LoVo (cell line): ENCODE measurements at places on chromosomes 3 and 15.
A peak's percentile ranks its signal among the peaks of the same experiment; 100 is the strongest.

- DNase-seq = no peak
Observed at GRCh38 chr3:139934613-139935015, 371 bp upstream of the CLSTN2 start.

GRCh38 chr3:67790043-67790442 is 135.6 kb upstream of the SUCLG2 start:
- DNase-seq = no peak

DNA sequence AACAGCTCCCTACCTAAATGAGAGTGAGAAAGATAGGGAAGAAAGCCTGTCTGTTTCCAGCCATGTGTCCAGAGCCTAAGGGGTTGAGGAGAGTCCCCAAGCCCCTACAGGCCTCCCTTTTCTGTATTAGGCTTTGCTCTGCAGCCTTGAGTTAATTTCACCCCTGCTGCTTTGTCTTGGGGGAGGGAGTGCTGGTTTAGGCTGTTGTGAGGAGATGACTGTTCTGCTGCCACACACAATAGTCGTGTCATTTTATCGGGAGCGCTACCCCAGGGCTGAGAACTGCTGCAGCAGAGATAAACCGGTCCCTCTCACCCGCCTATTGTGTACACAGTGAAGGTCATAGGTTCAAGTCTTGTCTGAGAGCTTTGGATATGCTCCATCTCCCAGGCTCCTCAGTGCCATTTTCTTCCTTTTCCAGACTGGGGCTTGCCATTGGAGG is 1.4 kb downstream of the ZNF609 start:
- no peak for DNase-seq

- DNase-seq = no peak
Observed at GRCh38 chr3:124586126-124587052, 143.9 kb upstream of the UMPS start.

GRCh38 chr3:127547761-127548605 is 42.5 kb downstream of the TPRA1 start:
- DNase-seq = peak; percentile 68

- DNase-seq = peak; percentile 65
Observed at GRCh38 chr15:86644339-86644738, 564.7 kb downstream of the AGBL1 start.

DNA sequence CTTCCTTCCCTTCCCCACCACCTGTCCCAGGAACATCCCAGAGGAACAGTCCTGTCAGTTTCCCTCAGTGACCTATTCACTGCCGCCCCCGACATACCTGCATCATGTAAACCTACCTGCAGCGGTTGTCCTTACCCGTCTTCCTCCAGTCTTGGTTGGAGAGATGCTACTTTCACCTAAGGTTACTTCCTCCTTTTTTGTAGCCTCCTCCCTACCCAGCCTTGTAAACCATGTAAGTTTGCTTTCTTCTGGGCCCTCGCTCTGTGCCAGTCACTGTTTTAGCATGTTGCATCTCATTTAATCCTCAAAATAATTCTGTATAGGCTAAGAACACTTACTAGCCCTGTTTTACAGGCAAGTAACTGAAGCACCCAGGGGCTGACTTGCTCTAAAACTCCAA is 58.3 kb downstream of the GPR171 start:
- no peak for DNase-seq

DNA sequence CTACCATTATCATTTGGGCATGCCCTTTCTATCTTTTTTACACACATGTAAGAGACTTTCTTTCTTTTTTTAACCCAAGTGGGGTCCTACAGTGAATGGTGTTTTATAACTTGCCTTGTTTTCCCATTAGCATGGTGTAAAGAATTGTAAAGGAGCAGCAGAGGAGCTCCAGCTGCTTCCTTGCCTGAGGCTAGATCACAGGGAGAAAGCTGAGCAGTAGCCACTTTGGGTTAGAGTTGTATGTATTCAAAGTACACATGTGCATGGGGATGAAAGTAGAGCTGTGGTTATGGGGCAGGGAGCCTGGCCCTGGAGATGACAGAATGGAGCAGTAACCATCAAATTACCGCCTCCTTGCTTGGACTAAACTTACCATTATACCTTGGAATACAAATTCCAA is 231.1 kb upstream of the PDZRN3 start:
- no peak for DNase-seq
